ENCODE measurements at places on chromosomes 13 and 19.

DNA sequence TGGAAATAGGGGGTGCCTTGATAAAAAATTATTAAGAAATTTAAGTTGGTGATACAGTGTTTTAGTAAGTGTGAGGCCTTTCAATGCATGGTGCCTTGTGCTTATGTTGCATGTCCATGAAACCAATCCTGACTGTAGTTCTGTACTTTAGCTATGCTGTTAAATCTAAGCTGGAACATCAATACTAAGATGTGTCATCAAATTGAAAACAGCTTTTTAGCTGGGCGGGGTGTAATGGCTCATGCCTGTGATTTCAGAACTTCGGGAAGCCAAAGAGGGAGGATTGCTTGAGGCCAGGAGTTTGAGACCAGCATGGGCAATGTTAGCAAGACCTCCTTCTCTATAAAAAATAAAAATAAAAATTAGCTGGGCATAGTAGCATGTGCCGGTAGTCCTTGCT lies 930.3 kb upstream of the PCDH9 start:
- no peaks in the 10 kb centered on the region for H3K36me3 ChIP-seq
- no peaks in the 10 kb centered on the region for H3K27me3 ChIP-seq
- H3K4me3 ChIP-seq, result no peak overlapping the region
- no peak overlapping the region for H3K27ac ChIP-seq
- no peak for DNase-seq
- no peaks in the 10 kb centered on the region for H3K4me1 ChIP-seq

DNA sequence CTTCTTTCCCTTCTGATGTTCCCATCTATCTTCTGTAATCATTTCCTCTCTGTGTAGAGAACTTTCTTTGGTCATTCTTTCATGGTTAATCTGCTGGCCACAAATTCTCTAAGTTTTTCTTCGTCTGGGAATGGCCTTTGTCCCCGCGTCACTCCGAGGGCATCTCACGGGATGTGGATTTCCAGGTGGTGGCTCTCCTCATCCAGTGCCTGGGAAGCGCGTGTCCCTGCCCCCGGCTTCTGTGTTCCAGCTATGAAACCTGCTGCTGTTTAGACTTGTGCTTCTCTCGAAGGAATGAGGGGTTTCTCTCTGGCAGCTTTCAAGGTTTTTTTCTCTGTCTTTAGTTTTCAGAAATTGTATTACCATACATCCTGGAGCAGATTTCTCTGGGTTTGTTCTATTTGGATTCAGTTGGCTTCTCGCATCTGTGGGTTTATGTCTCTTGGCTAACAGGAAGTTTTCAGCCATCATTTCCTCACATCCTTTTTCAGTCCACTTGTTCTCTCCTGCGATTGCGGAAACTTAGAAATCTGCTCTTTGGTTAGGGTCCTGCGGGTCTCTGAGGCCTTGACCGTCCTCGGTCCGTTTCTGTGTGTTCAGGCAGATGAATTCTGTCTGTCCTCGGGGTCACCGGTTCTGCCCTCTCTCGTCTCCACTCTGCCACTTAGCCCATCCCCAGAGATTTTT lies 36.9 kb upstream of the DCUN1D2 start:
- H3K4me1 ChIP-seq, result peaks cover 12% of the 10 kb centered on the region
- H3K27me3 ChIP-seq, result no peaks in the 10 kb centered on the region
- peaks cover 54% of the 10 kb centered on the region for H3K36me3 ChIP-seq
- H3K27ac ChIP-seq, result no peak overlapping the region

GRCh38 chr19:38335949-38336637 lies 463 bp downstream of the CATSPERG start:
- peak overlapping the region; percentile 98 for H3K4me3 ChIP-seq
- no peaks in the 10 kb centered on the region for H3K36me3 ChIP-seq
- peak overlapping the region; percentile 86 for H3K27ac ChIP-seq
- no peaks in the 10 kb centered on the region for H3K27me3 ChIP-seq
- DNase-seq, result peak; percentile 98

DNA sequence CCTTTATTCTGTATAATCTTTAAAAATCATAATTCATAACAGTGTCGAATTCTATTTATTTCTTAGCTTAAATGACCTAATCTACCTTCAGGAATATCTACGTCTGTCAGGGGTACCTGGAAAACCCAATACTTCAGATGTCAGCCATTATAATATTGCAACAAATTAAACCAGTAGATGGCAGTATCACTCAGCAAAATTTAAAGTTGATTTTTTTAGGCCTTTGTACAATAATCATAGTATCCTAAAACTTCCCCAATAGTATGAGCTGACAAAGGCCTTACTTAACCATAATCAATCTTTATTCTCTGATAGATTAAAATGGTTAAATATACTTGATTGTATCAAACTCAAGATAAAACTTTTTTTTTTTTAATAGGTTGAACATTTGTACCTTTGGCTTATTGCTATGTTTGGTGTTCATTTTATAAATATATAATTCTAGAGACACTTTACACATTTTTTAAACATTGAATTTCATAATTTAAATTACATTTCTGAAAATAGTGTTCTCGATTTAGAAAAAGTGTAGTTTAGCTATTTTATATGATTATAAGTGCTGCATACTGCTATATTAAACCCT lies 830.2 kb upstream of the SPRY2 start:
- no peak overlapping the region for H3K4me3 ChIP-seq
- no peaks in the 10 kb centered on the region for H3K36me3 ChIP-seq
- H3K27ac ChIP-seq, result no peak overlapping the region
- H3K27me3 ChIP-seq, result no peaks in the 10 kb centered on the region
- no peaks in the 10 kb centered on the region for H3K4me1 ChIP-seq

DNA sequence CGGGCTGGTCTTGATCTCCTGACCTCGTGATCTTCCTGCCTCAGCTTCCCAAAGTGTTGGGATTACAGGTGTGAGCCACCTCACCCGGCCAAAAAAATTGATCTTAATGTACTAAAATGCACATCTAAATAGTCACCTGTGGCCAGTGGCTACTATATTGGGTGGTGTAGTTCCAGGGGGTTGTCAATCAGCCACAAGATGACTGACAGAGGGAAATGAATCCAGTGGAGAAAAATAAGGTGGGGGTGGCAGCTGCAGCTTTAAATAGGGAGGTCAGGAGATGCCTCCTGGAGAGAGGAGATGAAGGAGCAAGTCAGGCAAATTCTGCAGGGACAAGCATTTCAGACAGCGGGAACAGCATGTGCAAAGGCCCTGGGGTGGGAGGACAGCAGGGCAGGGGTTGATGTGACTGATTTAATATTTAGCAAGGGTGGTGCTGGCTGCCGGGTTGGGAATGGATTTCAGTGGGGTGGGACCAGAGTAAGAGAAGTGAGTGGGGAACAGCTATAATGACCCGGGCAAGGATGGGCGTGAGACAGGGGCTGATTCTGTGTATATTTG lies 18.0 kb downstream of the TIMM13 start:
- H3K27me3 ChIP-seq, result peaks cover 17% of the 10 kb centered on the region
- no peaks in the 10 kb centered on the region for H3K36me3 ChIP-seq
- no peaks in the 10 kb centered on the region for H3K4me1 ChIP-seq

GRCh38 chr19:5079071-5079774 lies 110.3 kb downstream of the KDM4B start:
- H3K4me1 ChIP-seq, result no peaks in the 10 kb centered on the region

- DNase-seq, result peak; percentile 88
- H3K27ac ChIP-seq, result no peak overlapping the region
- no peaks in the 10 kb centered on the region for H3K27me3 ChIP-seq
- peaks cover 40% of the 10 kb centered on the region for H3K36me3 ChIP-seq
Measured at GRCh38 chr19:17333611-17334413, 843 bp downstream of the ANO8 start.

DNA sequence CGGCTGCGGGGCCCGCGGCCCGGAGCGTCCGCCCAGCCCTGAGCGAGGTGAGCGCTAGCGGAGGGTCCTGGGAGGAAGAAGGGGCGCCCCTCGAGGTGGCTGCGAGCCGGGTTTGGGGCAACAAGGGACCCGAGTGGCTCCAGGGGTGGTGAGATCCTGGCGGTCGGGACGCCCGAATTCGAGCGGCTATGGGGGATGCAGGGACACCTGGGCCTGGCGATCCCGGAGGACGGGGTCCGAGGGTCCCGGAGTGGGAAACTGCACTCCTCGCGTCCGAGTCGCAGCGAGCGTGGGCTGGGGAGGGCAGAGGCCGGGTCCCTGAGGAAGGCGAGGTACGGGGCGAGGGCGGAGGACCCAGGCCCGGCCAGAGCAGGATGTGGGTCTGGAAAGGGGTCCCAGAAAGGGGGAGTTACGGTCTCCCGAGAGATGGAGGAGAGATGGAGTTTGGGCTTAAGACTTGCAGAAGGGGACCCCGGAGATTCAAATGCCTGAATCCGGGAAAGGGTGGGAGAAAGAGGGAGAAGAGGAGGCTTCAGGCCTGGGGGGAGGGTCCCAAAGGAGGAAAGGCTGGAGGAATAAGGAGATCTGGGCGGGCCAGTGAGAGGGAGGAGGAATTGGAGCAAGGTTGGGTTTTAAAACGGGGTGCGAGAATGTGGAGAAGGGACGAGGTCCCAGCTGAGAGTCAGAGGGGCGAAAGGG lies 542 bp downstream of the CACNG7 start:
- H3K36me3 ChIP-seq, result no peaks in the 10 kb centered on the region
- DNase-seq, result no peak
- H3K27me3 ChIP-seq, result peaks cover 70% of the 10 kb centered on the region
- H3K4me3 ChIP-seq, result no peak overlapping the region

DNA sequence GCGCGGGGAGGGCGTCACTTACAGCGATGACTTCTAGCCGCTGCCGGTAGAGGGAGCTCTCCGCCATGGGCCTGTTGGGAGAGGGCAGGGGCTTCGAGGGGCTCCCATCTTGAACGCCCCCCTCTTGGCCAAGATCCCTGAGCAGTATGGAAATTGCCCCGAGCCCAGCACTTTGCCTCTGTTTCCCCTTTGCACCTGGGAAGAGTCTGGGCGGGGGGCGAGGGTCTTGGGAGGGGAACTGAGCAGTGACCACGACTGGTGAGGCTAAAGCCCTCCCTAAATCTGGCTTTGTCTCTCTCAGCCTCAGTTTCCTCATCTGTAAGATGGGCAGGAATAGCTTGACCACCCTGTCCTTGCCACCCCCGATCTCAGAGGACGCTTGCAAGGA lies 2.8 kb downstream of the PALM3 start:
- no peak overlapping the region for H3K27ac ChIP-seq
- H3K36me3 ChIP-seq, result no peaks in the 10 kb centered on the region
- H3K27me3 ChIP-seq, result peaks cover 59% of the 10 kb centered on the region
- DNase-seq, result no peak
- H3K4me3 ChIP-seq, result no peak overlapping the region

GRCh38 chr13:60303166-60303565 lies 93.9 kb upstream of the TDRD3 start:
- no peaks in the 10 kb centered on the region for H3K36me3 ChIP-seq
- no peaks in the 10 kb centered on the region for H3K27me3 ChIP-seq
- no peak overlapping the region for H3K27ac ChIP-seq
- H3K4me1 ChIP-seq, result no peaks in the 10 kb centered on the region
- H3K4me3 ChIP-seq, result no peak overlapping the region

- H3K4me3 ChIP-seq, result no peak overlapping the region
- no peak overlapping the region for H3K27ac ChIP-seq
- H3K4me1 ChIP-seq, result peaks cover 6% of the 10 kb centered on the region
- no peaks in the 10 kb centered on the region for H3K27me3 ChIP-seq
- peaks cover 63% of the 10 kb centered on the region for H3K36me3 ChIP-seq
- no peak for DNase-seq
Measured at GRCh38 chr19:6211632-6212402, 68.0 kb downstream of the MLLT1 start.

- H3K36me3 ChIP-seq, result peaks cover 15% of the 10 kb centered on the region
- H3K27ac ChIP-seq, result no peak overlapping the region
- H3K4me3 ChIP-seq, result peak overlapping the region; percentile 20
- no peak for DNase-seq
Measured at GRCh38 chr19:1507192-1507660, 5.6 kb downstream of the ADAMTSL5 start.

- H3K27me3 ChIP-seq, result peaks cover 48% of the 10 kb centered on the region
- no peak overlapping the region for H3K27ac ChIP-seq
- DNase-seq, result no peak
- peaks cover 14% of the 10 kb centered on the region for H3K4me1 ChIP-seq
Measured at GRCh38 chr19:45162608-45163143, 1.9 kb upstream of the NKPD1 start.

DNA sequence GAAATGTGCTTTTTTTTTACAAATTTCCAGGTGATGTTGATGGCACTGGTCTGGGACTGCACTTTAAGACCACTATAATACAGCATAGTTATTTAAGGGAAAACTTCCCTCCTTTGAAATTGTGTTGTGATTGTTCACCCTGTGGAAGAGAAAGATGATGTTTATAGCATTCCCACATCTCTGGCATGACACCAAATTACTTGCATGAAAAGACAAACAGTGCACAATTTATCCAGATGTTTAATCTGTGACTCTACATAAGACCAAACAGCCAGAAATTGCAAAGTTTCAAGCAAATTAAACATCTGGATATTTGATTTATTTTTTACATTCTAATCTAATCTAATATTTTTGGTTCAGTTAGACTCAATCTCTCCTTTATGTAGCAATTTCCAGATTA lies 51.6 kb downstream of the UFM1 start:
- H3K4me1 ChIP-seq, result no peaks in the 10 kb centered on the region
- no peaks in the 10 kb centered on the region for H3K36me3 ChIP-seq
- DNase-seq, result no peak
- no peak overlapping the region for H3K27ac ChIP-seq
- no peaks in the 10 kb centered on the region for H3K27me3 ChIP-seq
- H3K4me3 ChIP-seq, result no peak overlapping the region

DNA sequence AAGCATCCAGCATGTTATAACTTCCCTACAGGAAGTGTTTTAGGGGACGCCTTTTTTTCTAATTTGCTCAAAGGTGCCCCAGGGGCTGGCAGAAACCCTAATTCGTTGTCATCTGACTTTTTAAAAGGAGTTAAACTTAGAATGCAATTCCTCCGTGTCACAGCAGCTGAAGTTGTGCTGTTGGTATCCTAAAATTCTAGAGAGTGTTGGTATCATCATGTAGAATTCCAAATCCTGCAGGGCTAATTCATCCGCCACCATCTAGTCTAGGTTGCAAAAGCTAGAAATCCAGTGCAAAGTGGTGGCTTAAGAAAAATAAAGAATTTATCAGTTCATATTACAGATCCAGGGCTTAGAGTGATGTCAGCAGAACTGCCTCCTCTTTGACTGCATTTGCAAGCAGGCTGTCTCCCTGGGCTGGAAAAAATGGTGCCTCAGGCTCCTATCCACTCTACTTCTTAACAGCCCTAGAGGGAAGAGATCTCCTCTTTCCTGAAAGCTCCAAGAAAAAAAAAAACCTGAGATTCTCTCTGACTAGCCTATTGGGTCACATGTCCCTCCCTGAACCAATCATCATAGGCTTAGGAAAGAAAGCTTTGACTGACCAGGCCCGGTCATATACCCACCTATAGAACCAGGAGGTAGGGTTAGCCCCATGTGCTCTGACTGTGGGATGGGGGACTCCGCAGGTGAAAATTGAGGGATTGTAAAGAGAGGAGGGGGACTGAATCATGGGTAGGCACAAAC lies 73.0 kb downstream of the MAP4K1 start:
- H3K4me3 ChIP-seq, result peak overlapping the region; percentile 65
- H3K27ac ChIP-seq, result no peak overlapping the region
- DNase-seq, result peak; percentile 9
- H3K36me3 ChIP-seq, result no peaks in the 10 kb centered on the region
- peaks cover 10% of the 10 kb centered on the region for H3K27me3 ChIP-seq
- peaks cover 5% of the 10 kb centered on the region for H3K4me1 ChIP-seq

GRCh38 chr19:6038634-6039405 lies 60.9 kb upstream of the RANBP3 start:
- peaks cover 55% of the 10 kb centered on the region for H3K36me3 ChIP-seq
- no peaks in the 10 kb centered on the region for H3K4me1 ChIP-seq
- no peak overlapping the region for H3K4me3 ChIP-seq
- DNase-seq, result peak; percentile 28

GRCh38 chr13:104683789-104684188 lies 1617.6 kb upstream of the SLC10A2 start:
- no peak overlapping the region for H3K4me3 ChIP-seq
- no peaks in the 10 kb centered on the region for H3K36me3 ChIP-seq
- no peaks in the 10 kb centered on the region for H3K4me1 ChIP-seq
- H3K27ac ChIP-seq, result no peak overlapping the region
- DNase-seq, result no peak
- H3K27me3 ChIP-seq, result no peaks in the 10 kb centered on the region
